Calu3 (cell line): ENCODE measurements at places on chromosomes 4 and X.
A peak's percentile ranks its signal among the peaks of the same experiment; 100 is the strongest.

- DNase-seq = no peak
Observed at GRCh38 chrX:68498044-68498507, 775 bp upstream of the YIPF6 start.

DNA sequence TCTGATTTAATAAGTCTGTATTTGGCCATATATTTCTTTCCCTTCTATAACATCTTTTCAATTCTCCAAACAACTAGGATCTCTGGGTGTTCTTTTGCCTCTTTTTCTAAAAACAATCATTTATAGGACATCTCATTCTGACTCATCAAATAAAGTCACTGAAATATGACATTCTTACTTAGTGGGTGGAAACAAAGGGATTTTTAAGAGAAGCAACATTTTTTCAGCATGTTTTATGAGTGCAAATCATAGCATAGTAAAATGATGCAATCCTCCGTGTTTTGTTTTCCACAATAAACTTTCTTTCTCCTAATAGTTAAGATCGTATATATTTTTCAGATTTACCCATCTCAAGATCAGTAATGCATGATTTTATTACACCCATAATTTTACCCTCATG, 179.8 kb downstream of the SPCS3 start:
- DNase-seq = no peak

- no peak for DNase-seq
Observed at GRCh38 chr4:9904976-9905587, 116.2 kb downstream of the SLC2A9 start.

DNA sequence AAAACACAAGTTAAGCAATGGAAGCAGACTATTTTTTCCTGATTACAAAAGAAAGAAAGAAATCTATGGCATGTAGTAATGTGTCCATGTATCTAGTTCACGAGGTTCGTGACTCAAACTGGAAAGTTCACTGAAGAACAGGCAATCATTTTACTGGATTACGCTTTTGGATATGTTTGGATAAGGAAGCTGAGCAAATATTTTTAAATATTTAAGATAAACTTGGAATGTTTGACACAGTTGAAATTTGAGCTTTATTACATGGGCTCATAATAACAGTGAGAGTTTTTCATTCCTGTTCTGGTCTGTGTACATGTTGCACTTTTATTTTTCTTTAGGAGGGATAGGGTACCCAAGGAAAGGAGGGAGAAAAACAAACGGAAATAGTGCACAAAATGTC, 244.2 kb upstream of the GK2 start:
- DNase-seq = peak; percentile 9
